Myometrial cell (primary cell): ENCODE measurements at places on chromosomes 1 and 21. TPM values are rescaled to one million over a fixed set of nuclear protein-coding genes. Genes with fewer than 3 reads are reported as not detected.

S100A3 gene
- total RNA-seq: 5.8 and 15.8 TPM in 2 replicates

S100A7A gene
- total RNA-seq: not detected in 2 replicates

INKA2 gene
- 0.35 and 0.58 TPM in 2 replicates for total RNA-seq

CD1D gene
- 2.1 and 2.3 TPM in 2 replicates for total RNA-seq

LCE1A gene
- not detected in 2 replicates for total RNA-seq

NFASC gene
- not detected in 2 replicates for total RNA-seq
